ENCODE measurements at places on chromosomes 4 and X.

GRCh38 chr4:93841803-93842345, 13.3 kb downstream of the ATOH1 start:
- no peak for DNase-seq

DNA sequence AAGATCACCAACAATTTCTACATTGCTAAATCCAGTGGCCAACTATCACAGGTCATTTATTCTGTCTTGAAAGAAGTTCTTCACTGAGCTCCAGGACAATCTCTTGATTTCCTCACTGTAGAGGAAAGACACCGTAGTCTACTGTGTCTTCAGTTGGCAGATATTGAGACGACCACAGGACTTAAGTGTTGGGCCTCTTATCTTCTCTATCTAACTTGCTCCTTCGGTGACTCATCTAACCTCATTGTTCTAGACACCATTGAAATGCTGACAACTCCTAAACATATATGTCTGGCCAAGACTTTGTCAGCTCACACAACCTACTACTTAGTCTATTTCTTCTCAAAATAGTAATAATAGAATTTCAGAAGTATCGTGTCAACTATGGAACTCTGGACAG, 425.8 kb downstream of the ARAP2 start:
- no peak for DNase-seq

- DNase-seq = no peak
These were observed 405.3 kb upstream of the EDA2R start for GRCh38 chrX:67044029-67044653.

DNA sequence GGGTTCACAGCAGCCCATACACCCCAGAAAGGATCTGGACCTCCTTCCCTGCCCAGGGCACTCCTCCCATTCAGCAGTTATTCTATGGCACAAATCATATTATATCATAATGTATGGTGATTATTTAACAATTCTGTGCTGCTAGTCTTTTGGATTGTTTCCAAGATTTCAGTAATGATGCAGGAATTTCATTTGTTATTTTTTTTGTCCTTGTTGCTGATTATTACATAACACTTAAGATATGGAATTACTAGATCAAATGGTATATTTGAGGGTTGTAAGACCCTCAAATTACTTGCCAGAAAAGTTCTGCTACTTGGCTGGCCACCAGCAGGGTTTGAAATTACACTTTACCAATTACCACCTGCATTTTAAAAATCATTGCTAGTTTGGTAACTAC, 36.4 kb downstream of the QDPR start:
- DNase-seq = no peak

GRCh38 chr4:82551734-82552133, 10.1 kb downstream of the TMEM150C start:
- no peak for DNase-seq

DNA sequence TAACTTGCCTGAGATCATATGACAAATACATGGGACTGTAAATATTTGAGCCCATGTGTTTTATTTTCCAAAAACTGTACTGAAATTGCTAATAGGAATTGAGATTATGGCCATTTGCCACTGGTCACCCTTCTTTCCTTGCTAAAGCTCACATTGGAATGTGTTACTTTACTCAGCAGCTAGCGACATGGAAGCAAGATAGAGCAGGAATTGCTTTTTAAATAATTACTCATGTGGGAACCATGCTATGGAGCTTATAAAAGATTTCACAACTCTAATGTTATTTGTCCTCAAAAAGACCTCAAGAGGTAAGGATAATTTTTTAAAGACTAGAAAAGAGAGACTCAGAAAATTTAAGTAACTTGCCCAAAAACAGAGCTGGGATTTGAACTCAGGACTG, 48.8 kb upstream of the AFAP1 start:
- peak; percentile 55 for DNase-seq

- no peak for DNase-seq
These were observed 165.4 kb downstream of the SH3BGRL start for GRCh38 chrX:81367291-81367690.

- no peak for DNase-seq
These were observed 283.7 kb upstream of the GATB start for GRCh38 chr4:152044331-152045036.

GRCh38 chr4:139987502-139987850, 166.5 kb downstream of the MAML3 start:
- no peak for DNase-seq

GRCh38 chr4:17662694-17663093, 48.3 kb downstream of the MED28 start:
- no peak for DNase-seq

- no peak for DNase-seq
These were observed 44.7 kb downstream of the PRPS1 start for GRCh38 chrX:107672955-107673378.

DNA sequence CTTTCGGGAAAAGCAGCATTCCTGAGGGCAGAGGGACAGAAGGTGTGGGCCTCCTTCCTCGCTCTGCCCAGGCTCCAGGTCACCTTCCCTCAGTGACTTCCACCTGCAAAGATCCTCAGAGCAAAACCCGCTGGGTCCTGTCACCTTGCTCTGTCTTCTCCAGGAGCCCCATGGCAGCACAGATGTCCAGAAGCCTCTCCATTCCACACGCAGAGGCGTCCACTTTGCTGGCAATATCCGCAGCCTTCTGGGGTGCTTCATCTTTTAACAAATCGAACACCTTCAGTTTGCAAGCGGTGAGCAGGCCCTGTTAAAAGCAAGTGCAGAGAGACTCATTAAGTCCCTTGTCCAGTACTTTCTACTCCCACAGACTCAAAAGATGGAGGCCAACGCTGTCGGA, 27.3 kb downstream of the ASMTL start:
- no peak for DNase-seq

GRCh38 chrX:3522101-3522650, 175.7 kb upstream of the MXRA5 start:
- DNase-seq = peak; percentile 77

- no peak for DNase-seq
These were observed 255.9 kb downstream of the SPRY1 start for GRCh38 chr4:123652476-123652875.

DNA sequence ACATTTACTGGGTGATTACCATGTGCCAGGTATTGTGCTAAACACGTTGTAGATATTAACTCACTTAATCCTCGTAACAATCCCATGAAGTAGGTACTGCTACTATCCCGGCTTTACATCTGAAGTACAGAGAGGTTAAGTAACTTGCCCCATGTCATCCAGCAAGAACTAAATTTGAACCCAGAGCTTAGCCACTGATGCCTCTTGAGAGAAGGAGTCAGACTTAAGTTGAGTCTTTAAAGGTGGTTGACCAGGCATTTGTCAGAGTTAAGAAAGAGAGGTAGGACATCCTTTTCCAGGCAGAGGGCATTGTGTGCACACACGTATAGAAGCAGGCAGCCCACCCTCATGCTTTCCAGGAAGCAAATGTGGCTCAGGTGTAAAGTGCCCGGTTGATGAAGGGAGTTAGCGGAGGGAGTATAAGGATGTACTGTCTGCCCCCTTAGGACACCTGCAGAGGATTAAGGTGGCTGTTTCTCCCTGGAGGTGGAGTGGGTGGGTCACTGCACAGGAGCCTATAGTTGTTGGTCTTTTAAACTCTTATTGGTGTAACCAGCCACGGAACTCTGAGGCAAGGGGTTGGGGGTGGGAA, 335 bp upstream of the CD38 start:
- no peak for DNase-seq

DNA sequence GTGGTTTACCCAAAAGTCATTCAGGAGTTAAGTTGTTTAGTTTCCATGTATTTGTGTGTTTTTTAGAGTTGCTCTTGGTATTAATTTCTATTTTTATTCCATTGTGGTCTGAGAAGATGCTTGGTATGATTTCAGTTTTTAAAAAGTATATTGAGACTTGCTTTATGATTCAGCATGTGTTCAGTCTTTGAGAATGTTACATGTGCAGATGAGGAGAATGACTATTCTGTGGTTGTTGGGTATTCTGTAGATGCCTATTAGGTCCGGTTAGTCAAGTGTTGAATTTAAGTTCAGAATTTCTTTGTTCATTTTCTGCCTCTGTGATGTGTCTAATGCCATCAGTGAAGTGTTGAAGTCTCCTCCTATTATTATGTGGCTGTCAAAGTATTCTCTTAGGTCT, 249.4 kb downstream of the ARHGAP10 start:
- DNase-seq = peak; percentile 39

DNA sequence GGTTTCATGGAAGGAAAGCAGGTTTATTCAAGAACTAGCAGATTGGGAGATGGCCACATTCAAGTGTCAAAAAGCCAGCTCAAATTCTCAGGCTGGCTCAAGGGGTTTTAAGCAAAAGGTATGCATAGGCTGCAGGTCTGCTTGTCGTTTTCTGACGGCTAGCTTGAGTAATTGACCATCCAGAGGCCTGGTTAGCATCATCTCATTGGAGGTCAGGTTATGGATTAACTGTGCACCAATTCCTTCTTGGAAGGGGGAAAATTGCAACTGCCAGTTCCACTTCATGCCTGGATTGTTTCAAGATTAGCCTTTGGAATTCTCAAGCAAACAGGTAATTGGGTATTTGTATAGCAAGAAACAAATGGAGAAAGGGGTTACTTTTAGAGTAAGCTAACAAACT, 62.1 kb downstream of the FUNDC1 start:
- DNase-seq = no peak

GRCh38 chr4:7170012-7170411, 22.3 kb upstream of the SORCS2 start:
- DNase-seq = no peak

- DNase-seq = no peak
These were observed 7.0 kb downstream of the SMIM14 start for GRCh38 chr4:39631700-39632079.

DNA sequence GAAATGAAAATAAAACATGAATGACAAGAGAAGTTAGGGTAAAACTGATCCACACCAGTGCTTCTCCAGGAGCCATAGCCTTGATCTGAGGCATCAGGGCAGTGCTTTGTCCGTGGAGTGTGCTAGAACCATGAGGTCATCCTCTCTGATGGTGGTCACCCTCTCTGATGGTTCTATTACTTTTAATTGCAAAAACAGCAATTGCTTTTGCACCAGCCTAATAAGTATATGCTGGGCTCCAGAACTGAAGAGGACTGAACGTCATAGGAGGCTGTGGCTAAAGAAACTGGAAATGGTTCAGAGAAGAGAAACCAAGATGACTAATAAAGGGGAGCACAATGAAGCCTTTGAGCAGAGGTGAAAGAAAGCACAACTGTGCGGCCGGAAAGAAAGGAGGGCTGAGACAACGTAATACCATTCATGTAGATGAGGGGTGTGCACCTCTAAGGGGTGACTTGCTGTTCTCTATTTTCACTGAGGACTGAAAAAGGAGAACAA, 17.0 kb upstream of the TMEM154 start:
- DNase-seq = no peak

DNA sequence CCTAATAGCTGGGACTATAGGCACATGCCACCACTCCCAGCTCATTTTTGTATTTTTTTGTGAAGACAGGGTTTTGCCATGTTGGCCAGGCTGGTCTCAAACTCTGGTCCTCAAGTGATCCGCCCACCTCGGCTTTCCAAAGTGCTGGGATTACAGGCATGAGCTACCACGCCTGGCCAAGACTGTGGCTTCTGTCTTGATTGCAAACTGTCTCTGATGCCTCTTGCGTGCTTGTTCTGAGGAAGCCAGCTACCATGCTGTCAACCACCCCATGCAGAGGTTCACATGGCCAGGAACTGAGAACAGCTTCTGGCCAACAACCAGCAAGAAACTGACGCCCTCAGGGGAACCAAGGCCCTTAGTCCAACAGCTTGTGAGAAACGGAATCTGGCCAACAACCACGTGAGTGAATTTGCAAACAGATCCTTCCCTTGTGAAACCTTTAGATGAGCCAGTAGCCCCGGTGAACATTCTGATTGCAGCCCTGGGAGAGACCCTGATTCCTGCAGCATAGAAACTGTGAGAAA, 71.2 kb downstream of the SUPT20HL2 start:
- peak; percentile 86 for DNase-seq

- DNase-seq = no peak
These were observed 127.1 kb downstream of the SH3KBP1 start for GRCh38 chrX:19760345-19760744.

DNA sequence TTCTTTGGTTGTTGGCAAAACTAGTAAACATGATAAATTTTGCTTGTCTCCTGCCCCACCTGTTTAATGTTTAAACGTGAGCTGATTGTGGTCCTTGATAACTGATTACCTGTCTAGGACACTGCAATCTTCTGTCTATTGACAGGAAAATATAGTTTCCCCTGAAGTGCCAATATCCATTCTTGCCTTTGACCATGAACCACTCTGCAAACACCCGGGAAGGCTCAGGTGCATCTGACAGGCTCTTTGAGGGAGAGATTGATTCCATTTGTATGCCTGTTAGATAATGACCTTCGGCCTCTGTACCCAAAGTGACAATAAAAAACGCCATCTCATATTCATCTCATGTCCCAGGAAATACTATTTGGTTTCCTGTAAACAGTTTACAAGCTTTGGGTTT, 453.0 kb downstream of the CENPC start:
- DNase-seq = no peak

GRCh38 chr4:112023402-112023950, 121.8 kb upstream of the FAM241A start:
- no peak for DNase-seq

DNA sequence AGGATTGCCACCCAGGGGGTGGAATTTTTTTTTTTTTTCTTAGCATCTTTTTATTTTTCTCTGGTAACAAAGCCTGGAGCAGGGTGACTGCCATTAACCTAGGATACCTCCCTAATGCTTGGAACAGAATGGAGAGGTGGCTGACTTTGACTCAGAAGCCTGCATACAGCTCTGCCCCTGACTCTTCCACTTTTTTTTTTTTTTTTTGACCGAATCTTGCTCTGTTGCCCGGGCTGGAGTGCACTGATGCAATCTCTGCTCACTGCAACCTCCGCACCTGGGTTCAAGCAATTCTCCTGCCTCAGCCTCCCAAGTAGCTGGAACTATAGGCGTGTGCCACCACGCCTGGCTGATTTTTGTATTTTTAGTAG, 341 bp upstream of the SLC2A9 start:
- DNase-seq = no peak

DNA sequence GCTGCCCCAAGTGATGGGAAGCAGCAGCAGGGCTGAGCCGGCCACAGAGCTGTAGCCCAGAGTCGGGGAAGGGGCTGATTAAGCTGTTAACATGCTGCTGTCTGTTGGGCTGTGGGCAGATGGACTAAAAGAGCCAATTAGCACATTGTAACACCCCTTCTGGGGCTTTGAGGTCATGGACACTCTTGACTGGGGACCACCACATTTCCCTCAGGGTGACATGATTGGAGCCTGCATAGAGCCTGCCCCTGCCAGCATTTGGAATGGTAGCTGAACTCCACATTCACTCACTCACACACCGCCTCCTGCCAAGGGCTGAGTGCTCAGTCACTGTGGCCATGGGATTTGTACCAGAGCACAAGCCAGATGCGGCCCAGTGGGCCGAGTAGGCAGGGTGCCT, 646.9 kb downstream of the FAT4 start:
- DNase-seq = no peak

DNA sequence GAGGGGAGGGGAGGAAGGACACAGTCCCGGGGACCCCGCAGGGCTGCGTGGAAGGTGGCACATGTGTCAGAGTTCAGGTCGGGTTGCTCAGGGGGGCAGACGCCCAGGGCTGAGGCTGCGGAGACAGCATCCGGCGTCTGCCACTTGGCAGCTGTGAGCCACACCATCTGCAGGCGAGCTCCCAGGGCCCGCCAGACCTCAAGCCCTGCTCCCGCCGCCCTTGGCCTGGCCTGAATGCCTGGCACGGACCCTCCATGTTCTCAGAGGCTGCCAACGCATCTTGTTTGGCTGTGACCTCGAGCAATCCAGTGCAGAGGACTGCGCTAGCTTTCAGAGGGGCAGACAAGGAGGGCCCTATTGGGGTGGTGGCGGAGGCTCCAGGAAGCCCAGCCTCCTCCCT, 5.1 kb downstream of the BGN start:
- DNase-seq = no peak
